Hematopoietic multipotent progenitor cell treated with erythropoietin and hydrocortisone succinate and interleukin-3 and kit ligand, for 17 days (in vitro differentiated cells): ENCODE measurements at places on chromosomes 13 and 19.

DNA sequence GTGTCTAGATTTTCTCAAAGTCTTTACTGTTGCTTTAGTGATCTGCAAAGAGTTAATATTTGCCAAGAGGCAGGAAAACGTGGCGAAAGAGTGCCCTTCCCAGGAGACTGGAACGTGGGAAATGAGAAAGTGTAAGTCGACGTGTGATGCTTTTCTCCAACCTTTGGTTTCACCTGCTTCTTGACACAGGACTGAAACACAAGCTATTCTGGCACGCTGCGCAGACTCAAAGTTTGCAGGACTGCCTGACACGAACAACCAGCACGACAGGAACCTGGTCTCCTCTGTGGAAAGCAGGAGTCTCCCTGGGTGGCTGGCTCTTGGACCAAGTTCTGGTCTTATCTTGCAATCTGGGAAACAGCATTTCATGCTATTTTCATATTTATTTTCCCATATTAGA is 28.6 kb downstream of the RFXAP start:
- DNase-seq: no peak

GRCh38 chr13:63396746-63397145 is 1981.1 kb upstream of the PCDH20 start:
- DNase-seq: no peak

DNA sequence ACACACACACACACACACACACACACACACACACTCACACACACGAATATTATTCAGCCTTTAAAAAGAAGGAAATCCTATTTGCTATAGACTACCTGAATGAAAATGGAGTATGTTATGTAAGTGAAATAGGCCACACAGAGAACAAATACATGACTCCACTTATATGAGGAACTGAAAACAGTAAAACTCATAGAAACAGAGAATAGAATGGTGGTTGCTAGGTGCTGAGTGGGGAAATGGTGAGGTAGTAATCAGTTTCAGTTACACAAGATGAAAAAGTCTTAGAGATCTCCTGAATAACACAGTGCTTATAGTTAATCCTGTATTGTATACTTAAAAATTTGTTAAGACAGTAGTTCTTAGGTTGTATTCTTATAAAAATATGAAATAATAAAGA is 8.2 kb downstream of the ZNF677 start:
- no peak for DNase-seq

- no peak for DNase-seq
Observed at GRCh38 chr13:41586216-41586615, 128.9 kb downstream of the RGCC start.

DNA sequence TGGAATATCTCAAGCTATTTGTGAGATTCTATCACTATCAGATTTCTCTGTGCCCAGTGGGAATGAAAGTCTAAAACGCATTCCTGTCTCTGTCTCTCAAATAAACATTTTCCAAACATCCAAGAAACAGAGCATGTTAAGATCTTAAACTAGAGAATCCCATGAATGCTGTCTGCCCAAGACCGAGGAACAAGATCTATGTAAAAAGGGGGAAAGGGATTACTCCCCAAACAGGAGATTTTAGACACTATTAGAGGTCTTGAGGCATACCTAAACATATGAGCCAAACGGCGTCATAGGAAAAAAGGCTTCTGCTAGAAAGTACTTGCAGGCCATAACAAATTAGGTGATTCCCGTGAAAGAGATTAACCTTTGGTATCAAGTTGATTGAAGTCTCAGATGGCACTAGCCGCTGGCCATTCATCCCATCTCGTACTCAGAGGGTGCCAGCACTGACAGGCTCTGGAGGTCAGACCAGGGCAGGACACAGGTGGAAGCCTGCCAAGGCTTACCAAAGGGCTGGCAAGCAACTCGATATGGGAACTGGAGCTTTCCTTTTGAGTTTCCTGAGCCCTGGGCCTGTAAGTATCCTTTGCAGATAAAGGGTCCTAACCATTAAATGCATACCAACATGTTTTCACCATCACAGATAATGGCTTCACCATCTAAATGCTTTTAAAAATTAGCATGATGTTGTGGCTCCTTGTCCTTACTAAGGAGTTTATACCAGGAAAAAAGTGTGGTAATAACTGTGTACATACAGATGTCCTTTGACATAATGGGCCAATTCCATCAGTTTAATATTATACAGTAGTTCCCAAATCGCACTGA is 225.2 kb downstream of the FOXO1 start:
- DNase-seq: no peak
